GM10248 (cell line): ENCODE measurements at places on chromosomes 11 and 22.

DNA sequence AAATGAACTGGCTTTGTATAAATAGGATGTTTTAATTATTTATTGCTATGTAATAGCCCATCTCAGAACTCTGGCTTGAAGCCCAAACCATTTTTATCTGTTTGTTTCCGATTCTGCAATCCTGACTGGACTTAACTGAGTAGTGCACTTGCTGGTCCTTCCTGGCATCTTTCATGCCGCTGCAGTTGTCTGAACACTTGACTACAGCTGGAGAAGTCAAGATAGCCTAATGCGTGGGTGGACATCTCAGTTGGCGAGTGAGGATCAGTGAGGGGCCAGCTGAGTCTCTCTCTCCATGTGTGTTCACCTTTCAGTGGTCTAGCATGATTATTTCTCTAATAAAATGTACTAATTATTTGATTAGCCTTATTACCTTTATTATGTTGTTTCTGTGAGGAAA is 105.8 kb downstream of the PRMT3 start:
- no peak for DNase-seq

- DNase-seq: no peak
Measured at GRCh38 chr11:8206251-8207079, 37.6 kb upstream of the RIC3 start.

- no peak for DNase-seq
Measured at GRCh38 chr11:108670451-108670850, 5.6 kb downstream of the DDX10 start.

GRCh38 chr22:44926124-44926475 is 83.7 kb downstream of the PHF21B start:
- DNase-seq: no peak

DNA sequence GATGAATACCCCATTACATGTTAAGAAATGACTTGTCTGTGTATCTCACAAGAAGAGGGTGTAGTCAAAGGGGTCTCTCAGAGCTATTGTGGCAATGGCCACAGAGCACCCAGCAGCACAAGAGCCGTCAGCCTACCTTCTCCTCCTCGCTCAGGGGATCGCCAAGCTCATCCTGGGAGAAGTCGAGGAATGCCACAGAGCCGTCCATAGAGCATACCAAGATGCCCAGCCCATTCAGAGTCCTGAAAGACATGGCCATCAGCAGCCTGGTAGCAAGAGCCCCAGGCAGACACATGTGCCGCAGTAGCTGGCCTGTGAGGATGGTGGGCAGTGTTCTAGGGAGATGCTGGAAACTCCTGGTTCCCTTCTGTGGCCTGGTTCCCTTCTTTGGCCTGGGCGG is 44.0 kb downstream of the HIRA start:
- no peak for DNase-seq

DNA sequence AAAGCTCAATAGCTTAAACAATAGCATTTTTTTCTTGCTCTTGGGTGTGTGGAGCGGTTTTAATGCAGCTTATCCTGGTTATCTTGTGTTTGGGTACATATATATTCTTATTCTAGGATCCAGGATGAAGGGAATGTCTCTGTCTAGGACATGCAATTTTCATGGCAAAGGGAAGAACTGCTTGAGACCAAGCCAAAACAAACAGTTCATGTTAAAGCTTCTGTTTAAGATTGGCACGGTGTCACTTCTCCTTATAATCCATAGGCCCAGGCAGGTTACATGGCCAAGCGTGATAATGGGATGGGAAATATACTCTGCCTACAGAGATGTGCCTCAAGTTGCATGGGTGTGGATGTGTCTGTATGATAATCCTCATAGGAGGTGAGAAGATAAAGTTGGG is 177.1 kb upstream of the PGR start:
- no peak for DNase-seq

DNA sequence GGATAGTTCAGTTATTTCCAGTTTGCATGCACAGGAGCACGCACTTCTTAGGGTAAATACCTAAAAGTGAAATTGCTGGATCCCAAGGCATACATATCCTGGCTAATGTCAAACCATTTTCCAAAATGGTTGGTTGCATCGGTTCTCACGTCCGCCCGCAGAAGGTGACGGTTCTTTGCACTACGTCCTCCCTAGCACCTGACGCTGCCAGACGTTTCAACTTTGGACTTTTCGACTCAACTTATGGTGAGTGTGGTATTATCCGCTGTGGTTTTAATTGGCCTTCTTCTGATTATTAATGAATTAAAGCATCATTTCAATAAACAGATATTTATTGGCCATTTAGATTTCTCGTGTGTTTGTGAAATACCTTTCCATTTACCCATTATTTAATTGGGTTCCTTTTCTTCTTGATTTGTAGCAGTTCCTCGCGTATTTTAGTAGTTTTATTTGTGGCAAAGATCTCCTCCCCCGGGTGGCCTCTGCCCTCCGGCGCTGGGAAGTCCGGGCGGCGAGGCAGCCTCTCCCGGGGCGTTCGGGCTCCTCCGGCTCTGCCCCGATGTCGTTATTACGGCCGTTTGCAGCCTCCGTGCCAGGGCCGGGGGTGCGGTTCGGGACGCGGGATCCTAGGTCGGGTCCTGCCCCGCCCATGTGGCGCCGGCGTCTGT is at the start of gene JHY:
Gene JHY, plus strand, starts transcription at position 571 of the 668 bp plus-strand sequence. CDS start 3,091 bp downstream, outside the sequence.
- DNase-seq: peak; percentile 35

GRCh38 chr11:87430821-87431220 is 393.1 kb downstream of the TMEM135 start:
- no peak for DNase-seq

DNA sequence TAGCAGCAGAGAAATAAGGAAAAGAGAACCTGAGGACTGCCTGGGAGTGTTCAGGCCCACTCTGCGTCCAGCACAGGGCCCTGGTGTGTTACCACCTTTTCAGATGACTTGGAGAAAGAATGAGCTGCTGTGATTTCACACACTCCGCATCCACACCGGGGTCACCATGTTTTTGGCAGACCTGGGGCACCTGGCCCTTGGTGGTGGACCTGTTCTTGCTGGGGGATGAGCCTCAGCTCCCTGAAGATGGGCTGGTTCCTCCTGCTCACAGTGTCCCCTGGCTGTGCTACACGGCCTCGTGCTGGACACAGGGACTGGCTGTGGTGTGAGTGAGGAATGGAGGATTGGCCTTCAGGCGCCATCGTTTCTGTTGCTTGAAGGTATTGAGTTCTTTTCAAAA is 1381.4 kb downstream of the TBC1D22A start:
- no peak for DNase-seq

- peak; percentile 51 for DNase-seq
Measured at GRCh38 chr11:121482231-121483129, 29.7 kb upstream of the SORL1-AS1 start.

- no peak for DNase-seq
Measured at GRCh38 chr22:43743131-43743530, 69.0 kb downstream of the EFCAB6 start.

DNA sequence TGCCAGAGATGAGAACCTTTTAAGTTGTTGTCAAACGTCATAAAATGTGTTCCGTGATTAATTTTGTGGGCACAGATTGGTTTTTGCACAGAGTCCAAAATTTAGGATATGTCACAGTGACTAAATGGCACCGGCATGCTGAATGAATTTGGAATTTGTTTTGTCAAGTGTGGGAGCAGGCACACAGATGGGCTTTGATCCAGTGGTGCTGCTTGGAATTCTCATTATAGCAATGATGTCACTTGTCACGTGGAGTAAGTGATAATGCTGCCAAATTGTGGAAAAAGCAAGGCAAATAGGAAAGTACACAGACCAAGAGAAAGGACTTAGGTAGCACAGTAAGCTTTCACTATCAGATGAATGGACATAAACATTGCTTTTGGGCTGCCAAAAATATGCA is 8.0 kb upstream of the LIN7C start:
- no peak for DNase-seq

- no peak for DNase-seq
Measured at GRCh38 chr11:36431429-36432092, 78.5 kb downstream of the TRAF6 start.

DNA sequence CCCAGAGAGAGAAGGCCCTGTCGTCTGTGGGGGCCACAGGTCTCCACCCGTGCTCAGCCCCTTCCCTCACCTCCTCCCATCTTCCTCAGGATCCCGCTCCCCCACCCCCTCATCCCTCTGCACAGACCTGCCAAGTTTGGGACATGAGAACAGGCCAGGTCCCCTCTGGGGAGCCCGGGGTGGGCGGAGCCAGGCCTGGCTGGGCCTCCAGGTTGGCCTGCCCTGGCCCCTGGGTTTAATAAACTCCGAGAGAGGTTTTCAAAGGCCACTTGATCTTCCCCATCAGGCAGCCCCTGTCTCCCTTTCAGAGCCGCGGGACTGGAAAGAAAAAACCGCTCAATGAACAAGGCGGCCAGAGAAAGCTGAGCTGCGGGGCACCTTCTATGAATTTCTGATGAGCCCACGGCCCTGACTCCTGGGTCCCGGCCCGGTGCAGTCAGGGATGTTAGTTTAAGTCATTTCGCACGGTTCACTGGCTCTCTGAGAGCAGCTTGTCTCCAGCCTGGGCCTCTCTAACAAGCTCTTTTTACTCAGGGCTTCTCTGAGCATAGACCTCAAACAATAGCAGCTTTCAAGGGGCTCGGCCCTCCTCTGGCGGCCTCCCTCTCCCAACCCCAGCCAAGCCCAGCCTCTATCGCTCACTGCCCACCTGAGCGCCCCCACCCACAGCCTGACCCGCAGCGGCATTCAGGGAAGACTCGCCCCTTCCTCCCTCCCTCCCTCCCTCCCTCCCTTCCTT is 64.8 kb downstream of the RPUSD4 start:
- no peak for DNase-seq

GRCh38 chr11:9136741-9137140 is 45.3 kb upstream of the SCUBE2 start:
- DNase-seq: no peak

- peak; percentile 49 for DNase-seq
Measured at GRCh38 chr11:6771926-6772893, at the start of gene OR2AG2. OR2AG2 (minus strand) TSS chr11:6771976; CDS start chr11:6768957, 3,019 bp downstream.

DNA sequence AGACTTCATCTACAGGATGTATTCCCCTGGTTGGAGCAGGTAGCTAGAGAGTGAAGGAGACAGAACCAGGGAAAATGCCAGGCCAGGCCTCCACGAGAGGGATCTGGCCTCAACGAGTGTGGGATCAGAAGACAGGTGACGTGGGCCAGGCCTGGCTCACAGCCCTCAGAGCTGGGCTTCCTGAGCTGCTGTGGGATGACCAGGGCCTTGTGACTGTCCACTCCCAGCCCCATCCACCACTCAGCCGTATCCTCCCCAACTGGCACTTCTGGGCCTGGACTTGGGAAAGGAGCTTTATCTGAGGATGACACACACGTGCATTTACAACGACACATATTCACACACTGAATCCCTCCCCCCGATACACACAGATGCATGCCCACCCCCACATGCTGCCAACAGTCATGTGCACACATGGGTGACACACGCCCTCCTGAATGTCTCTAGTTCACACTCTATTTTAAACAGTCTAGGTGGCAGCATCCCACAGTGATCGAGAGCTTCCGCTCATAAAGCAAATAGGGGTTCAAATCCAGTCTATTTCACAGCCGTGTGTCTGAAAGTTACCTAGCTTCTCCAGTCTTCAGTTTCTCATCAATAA is 93.1 kb downstream of the TP53I11 start:
- no peak for DNase-seq

DNA sequence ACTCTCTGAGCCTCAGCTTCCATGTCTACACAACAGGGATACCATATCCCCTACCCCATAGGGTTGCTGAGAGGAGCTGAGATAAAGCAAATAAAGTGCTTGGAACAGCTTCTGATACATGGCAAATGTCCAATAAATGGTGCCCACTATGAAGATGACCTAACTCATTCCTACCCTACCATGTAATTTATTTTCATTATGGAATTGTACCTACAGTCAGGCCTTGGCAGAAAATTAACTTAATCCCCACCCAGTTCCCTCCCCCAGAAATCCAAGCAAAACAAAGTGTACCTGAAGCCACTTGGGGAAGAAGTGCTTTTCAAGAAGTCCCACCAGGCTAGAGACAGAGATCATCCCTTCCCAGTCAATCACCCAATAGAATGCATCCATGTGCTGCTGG is 10.8 kb downstream of the SRRD start:
- no peak for DNase-seq

GRCh38 chr11:43962383-43963278 is 20.2 kb downstream of the C11orf96 start:
- no peak for DNase-seq

DNA sequence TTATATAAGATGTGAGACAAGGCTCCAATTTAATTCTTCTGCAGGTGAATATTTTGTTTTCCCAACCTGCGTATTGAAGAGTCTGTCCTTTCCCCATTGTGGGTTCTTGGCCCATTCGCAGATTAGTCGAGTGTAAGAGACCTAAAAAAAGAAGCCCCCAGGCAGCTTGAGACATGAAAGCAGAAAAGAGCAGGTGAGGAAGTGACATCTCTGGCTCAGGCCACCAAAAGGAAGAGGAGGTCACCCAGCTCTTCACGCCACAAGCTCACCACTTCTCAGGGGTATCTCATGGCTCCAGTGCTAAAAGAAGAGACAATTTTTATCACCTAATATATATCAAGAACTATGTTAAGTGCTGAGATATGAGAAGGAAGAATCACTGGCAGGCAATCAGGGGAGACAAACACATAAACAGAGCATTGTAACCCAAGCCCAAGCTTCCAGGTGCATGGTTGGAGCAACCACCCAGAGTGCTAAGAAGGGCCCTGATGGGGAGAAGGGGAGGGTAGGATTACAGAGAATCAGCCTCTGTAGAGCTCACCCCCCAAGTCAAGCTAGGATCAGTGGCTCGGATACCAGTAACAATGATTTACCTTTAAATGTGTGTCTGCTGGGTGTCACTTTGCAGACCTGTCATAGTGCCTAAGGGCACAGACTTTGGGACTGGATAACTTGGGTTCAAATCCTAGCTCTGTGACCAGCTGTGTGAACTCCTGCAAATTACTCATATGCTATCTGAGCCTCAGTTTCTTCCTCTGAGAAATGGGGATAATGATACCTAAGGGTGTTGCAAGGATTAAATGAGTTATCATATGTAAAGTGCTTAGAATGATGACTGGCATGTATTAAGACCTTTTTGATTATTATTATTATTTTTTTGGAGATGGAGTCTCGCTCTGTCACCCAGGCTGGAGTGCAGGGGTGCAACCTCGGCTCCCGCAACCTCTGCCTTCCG is 39.2 kb downstream of the MCHR1 start:
- DNase-seq: no peak

DNA sequence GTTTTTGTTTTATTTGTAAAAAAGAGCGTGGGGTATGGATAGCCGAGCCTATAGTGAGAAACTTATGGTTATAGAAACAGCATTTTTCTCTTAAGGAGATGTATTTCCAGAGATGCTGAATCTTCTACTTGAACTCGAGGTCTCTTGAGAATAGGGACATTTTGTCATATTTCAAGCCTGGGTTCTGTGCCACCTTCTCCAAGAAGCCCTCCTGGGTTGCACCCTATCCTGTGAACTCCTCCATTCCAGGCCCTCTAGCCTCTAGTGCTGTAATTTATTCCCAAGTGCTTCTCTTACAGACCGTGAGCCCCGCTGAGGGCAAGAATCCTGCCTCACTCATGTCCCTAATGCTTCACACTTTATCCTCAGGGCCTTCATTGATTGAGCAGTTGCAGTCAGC is 108.6 kb downstream of the KIAA1671 start:
- DNase-seq: no peak

DNA sequence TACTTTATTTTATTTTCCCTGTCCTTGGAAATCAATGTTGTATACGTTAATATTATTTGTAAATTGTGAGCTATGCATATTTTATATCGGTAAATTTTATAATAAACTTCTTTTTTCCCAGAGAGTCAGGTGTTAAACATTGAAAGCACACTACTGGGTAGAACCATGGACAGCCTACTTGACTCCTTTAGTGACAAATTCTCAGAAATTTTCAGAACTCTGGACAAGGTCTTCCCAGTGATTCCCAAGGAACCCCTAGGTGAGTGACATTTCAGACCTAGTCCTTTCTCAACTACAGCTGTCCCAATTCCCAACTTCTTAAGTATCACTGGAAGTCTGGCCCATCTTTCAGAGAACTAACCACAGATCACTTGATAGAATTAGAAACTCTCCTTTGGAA is 107.2 kb downstream of the RCN1 start:
- no peak for DNase-seq
